ENCODE measurements at places on chromosomes 2 and 18. TPM values are rescaled to one million over a fixed set of nuclear protein-coding genes. Genes with fewer than 3 reads are reported as not detected.

The DSG1 gene
- not detected for polyA plus RNA-seq

The IL1RN gene
- polyA plus RNA-seq = 6.6 TPM

The AKAIN1 gene
- polyA plus RNA-seq = not detected

The CFAP210 gene
- polyA plus RNA-seq = 0.04 TPM

The SLC9A4 gene
- 0.04 TPM for polyA plus RNA-seq

The HOXD12 gene
- polyA plus RNA-seq = not detected

The PTPRM gene
- polyA plus RNA-seq = 3.9 TPM

The REG1B gene
- not detected for polyA plus RNA-seq

The GREB1 gene
- polyA plus RNA-seq = 0.46 TPM

GRCh38 chr2:237874585-237875161 is 15.2 kb downstream of the RAMP1 start:
- peaks cover 96% of the 10 kb centered on the region for H3K4me1 ChIP-seq
- H3K27ac ChIP-seq = peak overlapping the region; percentile 95
- H3K4me3 ChIP-seq = no peak overlapping the region
- peaks cover 5% of the 10 kb centered on the region for H3K36me3 ChIP-seq

DNA sequence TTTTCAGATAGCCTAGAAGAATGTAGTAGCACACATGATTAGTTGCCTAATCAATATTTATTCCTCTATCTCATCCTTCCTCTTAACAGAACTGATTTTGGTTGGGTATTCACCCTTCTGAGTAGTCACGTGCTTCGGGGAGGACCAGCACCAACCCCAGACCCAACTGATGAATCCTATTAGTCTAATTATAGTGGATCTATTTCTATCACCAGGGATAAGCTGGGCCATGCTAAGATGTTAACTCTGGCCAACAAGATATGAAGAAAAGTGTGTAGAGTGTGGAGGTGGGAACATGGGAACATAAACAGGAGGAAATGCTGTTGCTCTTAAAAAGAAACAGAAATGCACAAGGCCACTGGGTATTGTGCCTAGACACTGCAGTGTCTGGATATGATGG is 119.9 kb downstream of the THADA start:
- H3K27me3 ChIP-seq = no peaks in the 10 kb centered on the region
- no peak for DNase-seq
- no peak overlapping the region for H3K4me3 ChIP-seq
- H3K27ac ChIP-seq = peak overlapping the region; percentile 41

GRCh38 chr2:194616334-194616733 is 1040.7 kb upstream of the SLC39A10 start:
- no peaks in the 10 kb centered on the region for H3K27me3 ChIP-seq
- no peak overlapping the region for H3K4me3 ChIP-seq
- no peaks in the 10 kb centered on the region for H3K36me3 ChIP-seq
- no peak overlapping the region for H3K27ac ChIP-seq
- no peak for DNase-seq

GRCh38 chr2:181126311-181126868 is 146.0 kb downstream of the UBE2E3 start:
- no peak for DNase-seq
- H3K36me3 ChIP-seq = no peaks in the 10 kb centered on the region
- H3K27ac ChIP-seq = no peak overlapping the region
- no peaks in the 10 kb centered on the region for H3K27me3 ChIP-seq
- H3K4me3 ChIP-seq = no peak overlapping the region

- no peak overlapping the region for H3K27ac ChIP-seq
- no peaks in the 10 kb centered on the region for H3K36me3 ChIP-seq
- H3K27me3 ChIP-seq = no peaks in the 10 kb centered on the region
- no peaks in the 10 kb centered on the region for H3K4me1 ChIP-seq
- DNase-seq = no peak
Observed at GRCh38 chr2:227464361-227464760, 7.6 kb upstream of the AGFG1 start.

GRCh38 chr2:170679607-170680079 is 35.5 kb upstream of the SP5 start:
- H3K36me3 ChIP-seq = no peaks in the 10 kb centered on the region
- no peak overlapping the region for H3K4me3 ChIP-seq
- H3K27me3 ChIP-seq = no peaks in the 10 kb centered on the region

GRCh38 chr2:120419073-120419472 is 73.1 kb downstream of the INHBB start:
- DNase-seq = no peak
- no peak overlapping the region for H3K4me3 ChIP-seq
- no peak overlapping the region for H3K27ac ChIP-seq
- no peaks in the 10 kb centered on the region for H3K27me3 ChIP-seq
- no peaks in the 10 kb centered on the region for H3K4me1 ChIP-seq
- no peaks in the 10 kb centered on the region for H3K36me3 ChIP-seq

DNA sequence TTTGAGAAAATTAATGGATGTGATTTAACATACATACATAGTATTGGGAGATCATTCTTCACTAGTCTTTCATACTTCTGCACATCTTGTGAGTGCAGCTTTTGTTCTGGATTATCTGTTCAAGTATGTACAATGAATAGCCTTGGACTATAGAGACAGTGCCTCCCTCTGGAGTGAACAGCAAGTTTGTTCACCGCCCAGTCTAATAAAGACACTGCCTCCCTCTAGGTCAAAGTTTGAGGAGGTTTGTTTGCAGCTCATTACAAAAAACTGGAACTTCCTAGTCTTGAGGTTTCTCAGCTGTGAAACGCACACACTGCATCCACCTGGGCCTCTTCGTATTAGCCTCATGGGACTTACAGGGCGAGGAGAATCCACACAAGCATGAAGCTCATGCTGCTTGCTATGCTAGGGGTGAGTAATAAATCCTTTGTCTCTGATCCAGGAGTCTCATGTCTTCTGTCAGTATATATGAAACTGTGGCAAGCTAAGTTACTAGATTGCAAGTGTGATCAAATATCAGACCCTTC is 26.0 kb upstream of the LAPTM4A start:
- no peaks in the 10 kb centered on the region for H3K27me3 ChIP-seq
- H3K4me3 ChIP-seq = no peak overlapping the region
- no peak for DNase-seq
- H3K36me3 ChIP-seq = no peaks in the 10 kb centered on the region
- H3K4me1 ChIP-seq = peaks cover 3% of the 10 kb centered on the region

DNA sequence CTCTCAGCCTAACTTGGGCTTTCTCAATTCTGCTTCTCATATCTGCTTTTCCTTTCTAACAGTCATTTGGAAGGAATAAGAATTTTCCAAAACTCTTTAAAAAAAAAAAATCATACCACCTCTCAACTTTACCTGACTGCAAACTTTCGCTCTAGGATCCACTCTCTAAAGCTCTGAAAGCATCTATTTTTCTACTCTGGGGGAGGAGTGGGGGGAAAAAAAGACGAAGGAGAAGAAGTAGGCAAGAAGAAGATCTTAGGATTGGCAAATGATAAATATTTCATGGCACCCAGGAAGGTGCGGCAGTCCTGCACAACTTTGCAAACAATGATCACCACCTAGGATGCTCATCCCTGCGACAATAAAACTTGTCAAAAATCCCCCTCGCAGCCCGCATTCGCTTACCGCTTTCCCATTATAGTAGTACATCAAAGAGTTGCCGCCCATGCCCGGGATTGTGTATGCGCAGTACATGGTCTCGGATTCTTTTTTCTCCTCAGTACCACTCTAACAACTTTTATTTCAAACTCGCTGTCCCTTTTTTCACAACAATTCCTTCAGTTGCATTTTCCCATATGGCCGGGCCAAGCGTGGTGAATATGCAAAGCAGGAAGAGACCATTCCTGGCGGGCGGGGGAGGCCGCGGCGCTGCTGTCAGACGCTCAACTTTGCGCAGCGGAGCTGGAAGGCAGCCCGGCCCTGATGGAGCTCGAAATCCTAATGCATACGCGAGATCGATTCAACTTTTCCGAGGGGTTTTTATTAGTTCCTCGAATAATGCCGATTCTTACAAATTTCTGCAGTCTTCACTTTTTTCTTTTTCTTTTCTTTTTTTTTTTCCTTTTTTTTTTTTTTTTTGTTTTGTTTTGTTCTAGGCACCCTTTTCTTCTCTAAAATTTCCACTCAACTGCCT is 266.5 kb downstream of the TCF4 start:
- H3K4me3 ChIP-seq = peak overlapping the region; percentile 56
- DNase-seq = peak; percentile 95
- H3K27me3 ChIP-seq = no peaks in the 10 kb centered on the region
- peak overlapping the region; percentile 88 for H3K27ac ChIP-seq

DNA sequence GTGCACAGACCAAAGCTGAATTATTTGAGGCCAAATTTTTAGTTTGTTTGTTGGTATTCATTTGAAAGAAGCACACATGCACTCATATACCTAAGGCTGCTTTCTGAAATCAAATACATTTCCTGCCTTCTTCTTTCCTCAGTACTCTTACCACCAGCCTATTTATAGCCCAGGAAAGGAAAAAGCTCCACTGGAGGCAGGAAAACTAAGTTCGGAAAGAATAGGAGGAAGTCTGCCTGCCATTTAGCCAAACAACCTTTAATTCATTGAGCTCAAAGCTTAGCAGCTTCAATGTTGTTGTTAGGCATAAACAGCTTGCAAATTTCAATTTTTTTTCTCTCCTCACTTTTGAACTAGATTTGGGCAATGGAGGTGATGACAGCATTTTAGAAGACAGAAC is 40.4 kb upstream of the RASGRP3 start:
- H3K27me3 ChIP-seq = no peaks in the 10 kb centered on the region
- no peak overlapping the region for H3K4me3 ChIP-seq
- H3K4me1 ChIP-seq = peaks cover 7% of the 10 kb centered on the region
- DNase-seq = no peak
- H3K27ac ChIP-seq = no peak overlapping the region

- H3K27me3 ChIP-seq = no peaks in the 10 kb centered on the region
- DNase-seq = no peak
- no peak overlapping the region for H3K4me3 ChIP-seq
- H3K4me1 ChIP-seq = peaks cover 9% of the 10 kb centered on the region
- no peaks in the 10 kb centered on the region for H3K36me3 ChIP-seq
- H3K27ac ChIP-seq = no peak overlapping the region
Observed at GRCh38 chr18:5546660-5547059, 2.9 kb upstream of the EPB41L3 start.

DNA sequence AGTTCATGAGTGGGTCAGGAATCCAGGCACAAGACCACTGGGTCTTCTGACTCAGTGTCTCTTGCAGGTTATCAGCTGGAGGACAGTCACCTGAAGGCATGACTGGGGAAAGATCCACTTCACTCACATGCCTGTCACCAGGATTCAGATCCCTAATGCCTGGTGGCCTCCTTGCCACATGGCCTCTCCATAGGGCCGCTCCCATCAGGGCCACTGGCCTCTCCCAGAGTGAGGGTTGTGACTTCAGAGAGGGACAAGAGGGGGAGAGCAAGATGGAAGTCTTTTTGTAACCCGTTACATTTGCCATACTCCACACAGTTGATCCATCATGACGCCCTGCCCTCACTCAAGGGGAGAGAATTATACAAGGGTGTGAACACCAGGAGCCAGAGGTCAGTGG is 13.0 kb upstream of the OTOS start:
- no peak overlapping the region for H3K4me3 ChIP-seq
- peak; percentile 19 for DNase-seq

GRCh38 chr2:95709831-95710230 is 118.0 kb downstream of the TRIM43 start:
- H3K36me3 ChIP-seq = no peaks in the 10 kb centered on the region
- H3K27me3 ChIP-seq = no peaks in the 10 kb centered on the region
- H3K27ac ChIP-seq = no peak overlapping the region
- no peak for DNase-seq
- H3K4me1 ChIP-seq = no peaks in the 10 kb centered on the region
- H3K4me3 ChIP-seq = no peak overlapping the region

DNA sequence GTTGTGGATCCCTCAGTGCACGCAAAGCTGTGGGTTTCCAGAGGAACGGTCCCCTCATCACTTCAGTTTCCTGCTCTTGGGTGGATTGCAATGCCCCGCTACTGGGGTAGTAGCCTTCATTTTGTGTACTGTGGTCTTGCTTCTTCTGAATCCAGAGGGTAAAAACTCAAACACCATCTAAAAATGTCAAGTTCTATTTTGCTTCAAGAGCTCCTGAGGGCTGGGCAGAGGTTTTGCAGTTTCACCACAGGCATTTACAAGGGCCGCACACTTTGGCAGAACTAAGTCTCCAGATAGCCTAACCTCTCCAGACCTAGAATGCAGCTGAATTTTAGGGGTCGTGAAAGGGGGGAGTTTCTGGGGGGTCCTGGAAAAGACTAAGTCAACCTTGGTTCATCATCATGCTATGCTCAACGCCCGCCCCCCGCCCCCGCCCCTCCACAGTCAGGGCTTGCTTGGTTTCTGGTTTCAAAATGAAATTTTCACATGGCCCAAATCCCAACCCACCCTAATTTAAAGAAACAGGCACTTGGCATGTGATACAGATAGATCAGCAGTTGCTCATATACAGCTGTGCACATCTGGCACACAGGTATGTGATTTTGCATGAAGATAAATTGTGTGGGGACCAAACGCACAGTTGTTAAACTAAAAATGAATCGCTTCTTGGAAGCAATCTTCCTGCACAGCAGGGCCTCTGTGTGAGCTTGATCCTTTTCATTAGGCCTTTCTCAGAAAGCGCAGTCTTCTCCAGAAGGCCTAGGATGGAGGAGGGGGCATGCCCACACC is 329.6 kb downstream of the OSR1 start:
- H3K4me1 ChIP-seq = peaks cover 4% of the 10 kb centered on the region
- no peak overlapping the region for H3K27ac ChIP-seq
- no peak overlapping the region for H3K4me3 ChIP-seq
- no peak for DNase-seq
- no peaks in the 10 kb centered on the region for H3K27me3 ChIP-seq
